ENCODE measurements at places on chromosomes 16 and 17.

DNA sequence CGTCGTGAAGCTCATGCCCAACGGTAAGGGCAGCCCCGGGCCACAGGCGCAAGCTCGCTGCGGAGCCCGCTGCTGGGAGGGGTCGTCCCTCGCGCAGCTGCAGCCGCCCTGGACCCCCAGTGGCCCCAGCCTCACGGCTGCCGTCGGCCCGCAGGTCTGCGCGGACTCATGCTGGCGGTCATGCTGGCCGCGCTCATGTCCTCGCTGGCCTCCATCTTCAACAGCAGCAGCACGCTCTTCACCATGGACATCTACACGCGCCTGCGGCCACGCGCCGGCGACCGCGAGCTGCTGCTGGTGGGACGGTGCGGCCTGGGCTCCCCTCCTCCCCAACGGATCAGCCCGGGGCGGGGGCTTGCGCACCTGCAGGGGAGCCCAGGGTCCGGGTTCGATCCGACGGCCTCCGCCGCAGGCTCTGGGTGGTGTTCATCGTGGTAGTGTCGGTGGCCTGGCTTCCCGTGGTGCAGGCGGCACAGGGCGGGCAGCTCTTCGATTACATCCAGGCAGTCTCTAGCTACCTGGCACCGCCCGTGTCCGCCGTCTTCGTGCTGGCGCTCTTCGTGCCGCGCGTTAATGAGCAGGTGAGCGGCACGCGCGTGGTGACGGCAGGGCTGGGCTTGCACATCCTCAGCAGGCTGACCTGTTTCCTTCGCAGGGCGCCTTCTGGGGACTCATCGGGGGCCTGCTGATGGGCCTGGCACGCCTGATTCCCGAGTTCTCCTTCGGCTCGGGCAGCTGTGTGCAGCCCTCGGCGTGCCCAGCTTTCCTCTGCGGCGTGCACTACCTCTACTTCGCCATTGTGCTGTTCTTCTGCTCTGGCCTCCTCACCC lies 5.8 kb downstream of the SLC5A2 start:
- no peak for DNase-seq

- peak; percentile 88 for DNase-seq
These were observed 23.6 kb upstream of the KRT17 start for GRCh38 chr17:41647940-41648410.

DNA sequence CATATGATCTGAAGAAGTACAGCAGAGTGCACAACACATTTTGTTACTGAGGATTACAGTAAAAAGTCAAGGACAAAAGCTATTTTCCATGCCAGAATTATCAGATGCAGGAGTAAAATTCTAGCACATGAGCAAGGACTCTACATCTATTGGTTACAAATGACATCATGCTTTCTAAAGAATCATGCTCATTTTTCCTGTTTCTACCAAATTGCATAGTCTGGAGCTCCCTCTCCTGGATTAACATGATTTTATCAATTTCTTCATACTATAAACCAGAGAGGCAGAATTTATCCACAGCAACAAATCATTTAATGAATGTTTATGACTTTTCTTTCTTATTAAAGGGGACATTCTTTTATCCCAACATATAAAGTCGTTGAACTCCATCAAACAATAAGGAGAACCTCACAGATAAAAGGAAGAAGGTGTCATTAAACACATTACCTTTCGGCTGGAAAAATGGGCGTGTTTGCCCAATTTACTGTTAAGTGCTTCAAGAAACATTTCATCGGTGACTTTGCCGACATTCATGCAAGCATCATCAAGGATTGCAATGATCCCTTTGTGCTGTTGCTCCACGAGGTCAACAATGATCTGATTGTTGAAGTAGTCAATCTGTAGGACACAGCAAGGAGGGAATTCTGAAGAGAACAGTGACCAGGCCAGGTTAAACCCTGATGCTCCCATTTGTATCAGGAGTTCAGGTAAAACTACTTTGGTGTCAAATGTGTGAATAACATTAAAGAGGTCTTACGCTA lies 121.7 kb downstream of the MYO1D start:
- DNase-seq: peak; percentile 5

- no peak for DNase-seq
These were observed 2.9 kb upstream of the TMEM231 start for GRCh38 chr16:75558846-75559401.

- no peak for DNase-seq
These were observed 11.7 kb upstream of the SREBF1 start for GRCh38 chr17:17848311-17849082.

- no peak for DNase-seq
These were observed 55.3 kb upstream of the ZNF750 start for GRCh38 chr17:82895087-82895486.

DNA sequence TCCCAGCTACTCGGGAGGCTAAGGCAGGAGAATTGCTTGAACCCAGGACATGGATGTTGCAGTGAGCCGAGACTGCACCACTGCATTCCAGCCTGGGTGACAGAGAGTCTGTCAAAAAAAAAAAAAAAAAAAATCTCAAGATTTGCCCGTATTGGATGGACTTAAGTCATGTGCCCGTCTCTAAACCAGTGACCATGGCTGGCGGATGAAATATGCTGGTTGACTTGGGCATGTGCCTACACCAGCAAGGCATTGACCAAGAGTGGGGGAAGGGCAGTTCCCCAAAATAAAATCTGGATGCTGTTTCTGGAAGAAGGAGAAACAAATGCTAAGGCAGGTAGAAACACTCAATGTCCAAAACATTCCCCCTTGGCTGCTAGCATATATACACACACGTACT lies 21.5 kb upstream of the COL1A1 start:
- no peak for DNase-seq

DNA sequence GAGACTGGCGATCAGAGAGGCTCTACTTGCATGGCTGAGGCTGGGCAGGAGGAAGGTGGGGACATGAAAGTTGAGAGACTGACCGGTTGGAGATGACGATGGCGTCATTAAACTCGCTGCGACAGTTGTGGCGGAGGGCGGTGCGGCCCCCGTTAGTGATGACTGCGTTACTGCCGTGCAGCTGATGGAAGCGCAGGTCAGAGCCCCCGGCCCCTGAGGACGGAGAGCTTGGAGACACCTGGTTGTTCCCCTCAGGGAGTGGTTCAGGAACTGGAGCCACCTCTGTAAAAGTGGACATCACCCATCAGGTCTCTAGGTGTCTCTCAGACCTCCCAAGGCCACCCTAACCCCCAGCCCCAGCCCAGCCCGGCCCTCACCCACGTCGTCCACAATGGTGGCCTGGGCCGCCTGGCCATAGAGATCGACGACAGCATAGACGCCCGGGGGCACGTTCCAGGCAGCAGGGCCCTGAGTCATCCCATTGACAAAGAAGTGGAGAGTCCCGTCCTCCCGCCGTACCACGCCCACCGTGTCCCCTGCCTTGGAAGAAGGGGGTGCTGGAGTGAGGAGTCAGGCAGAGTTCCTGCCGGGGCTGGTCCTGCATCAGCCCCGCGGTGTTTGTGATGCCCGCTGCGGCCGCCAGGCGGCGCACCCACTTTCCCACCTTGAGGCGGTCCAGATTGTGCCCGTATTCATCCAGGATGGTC lies 5.3 kb downstream of the NEURL4 start:
- peak; percentile 66 for DNase-seq

GRCh38 chr17:57783338-57783742 lies 38.2 kb upstream of the CCDC182 start:
- peak; percentile 66 for DNase-seq

DNA sequence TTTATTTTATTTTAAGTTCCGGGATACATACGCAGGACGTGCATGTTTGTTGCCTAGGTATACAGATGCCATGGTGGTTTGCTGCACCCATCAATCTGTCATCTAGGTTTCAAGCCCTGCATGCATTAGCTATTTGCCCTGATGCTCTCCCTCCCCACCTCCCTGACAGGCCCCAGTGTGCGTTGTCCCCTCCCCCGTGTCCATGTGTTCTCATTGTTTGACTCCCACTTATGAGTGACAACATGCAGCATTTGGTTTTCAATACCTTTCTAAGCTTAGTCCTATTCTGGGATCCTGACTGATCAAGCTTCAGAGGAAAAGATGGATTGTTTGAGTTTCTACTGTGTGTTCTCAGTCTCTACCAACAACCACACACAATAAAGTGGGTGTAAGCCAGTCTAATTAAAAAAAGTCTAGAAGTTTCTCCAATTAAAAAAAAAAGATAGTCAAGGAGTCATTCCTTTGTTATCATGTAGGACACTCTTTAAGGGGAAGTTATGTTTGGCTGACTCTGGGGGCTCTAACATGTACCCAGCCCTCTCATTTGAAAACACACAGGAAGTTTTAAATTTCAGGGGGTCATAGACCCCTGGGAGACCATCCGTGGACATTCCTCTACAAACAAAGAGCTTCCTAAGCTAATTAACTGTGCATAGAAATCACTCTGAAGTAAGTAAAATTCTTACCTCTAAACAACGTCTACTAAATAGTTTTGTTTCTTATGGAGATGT lies 66.3 kb upstream of the ADAMTS18 start:
- DNase-seq: no peak

DNA sequence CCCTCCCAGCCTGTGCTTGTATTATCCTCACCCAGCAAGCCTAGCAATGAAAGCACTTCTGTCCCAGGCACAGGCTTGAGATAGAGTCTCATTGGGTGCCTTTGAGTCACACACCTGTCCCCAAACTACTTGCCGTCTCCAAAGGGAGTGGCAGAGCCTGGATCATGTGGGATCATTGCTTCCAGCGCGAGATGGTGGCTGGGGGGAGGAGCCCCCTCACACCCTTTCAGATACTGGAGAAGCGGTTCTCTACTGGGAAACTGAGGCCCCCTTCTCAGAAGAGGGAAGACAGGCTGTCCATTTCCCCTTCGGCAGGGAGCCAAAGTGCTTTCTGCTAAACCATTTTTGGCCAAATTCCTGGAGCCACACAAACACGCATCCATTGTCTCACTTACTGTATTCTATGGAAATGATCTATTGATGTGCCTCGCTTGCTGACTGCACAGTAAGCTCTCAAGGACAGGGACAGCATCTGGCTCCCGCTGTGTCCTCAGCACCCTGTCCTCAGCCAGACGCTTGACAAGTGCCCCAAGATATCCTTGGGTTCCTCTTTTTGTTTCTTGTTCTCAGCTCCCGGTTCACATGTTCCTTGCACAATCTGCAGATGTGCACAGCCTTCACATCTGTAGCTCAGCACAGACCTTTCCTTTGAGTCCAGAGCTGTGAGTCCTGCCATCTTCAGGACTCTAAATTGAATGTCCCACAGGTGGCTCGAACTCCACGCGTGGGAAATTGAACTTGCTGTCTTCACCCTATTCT lies 26.0 kb upstream of the DLX3 start:
- no peak for DNase-seq

DNA sequence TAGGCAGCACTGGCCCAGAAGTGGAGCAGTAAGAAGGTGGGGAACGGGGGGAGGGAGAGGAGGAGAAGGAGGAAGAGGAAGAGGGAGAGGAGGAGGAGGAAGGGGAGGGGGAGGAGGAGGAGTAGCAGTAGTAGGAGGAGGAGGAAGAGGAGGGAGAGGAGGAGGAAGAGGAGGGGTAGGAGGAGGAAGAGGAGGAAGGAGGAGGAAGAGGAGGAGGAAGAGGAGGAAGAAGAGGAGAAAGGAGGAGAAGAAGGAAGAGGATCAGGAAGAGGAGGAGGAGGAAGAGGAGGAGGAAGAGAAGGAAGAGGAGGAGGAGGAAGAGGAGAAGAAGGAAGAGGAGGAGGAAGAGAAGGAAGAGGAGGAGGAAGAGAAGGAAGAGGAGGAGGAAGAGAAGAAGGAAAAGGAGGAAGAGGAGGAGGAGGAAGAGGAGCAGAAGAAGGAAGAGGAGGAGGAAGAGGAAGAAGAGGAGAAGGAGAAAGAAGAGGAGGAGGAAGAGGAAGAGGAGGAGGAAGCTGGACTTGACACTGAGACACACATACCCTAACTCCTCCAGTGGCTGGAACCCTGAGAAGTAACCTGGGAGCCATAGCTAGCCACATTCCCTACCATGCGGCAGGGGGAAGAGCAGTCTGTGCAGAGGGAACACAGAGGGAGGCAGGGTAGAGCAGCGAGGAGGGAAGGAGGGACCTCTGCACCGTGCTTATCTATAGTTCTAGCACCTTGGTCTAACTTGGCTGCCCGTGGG lies 35.8 kb downstream of the LRRC75A start:
- DNase-seq: no peak

DNA sequence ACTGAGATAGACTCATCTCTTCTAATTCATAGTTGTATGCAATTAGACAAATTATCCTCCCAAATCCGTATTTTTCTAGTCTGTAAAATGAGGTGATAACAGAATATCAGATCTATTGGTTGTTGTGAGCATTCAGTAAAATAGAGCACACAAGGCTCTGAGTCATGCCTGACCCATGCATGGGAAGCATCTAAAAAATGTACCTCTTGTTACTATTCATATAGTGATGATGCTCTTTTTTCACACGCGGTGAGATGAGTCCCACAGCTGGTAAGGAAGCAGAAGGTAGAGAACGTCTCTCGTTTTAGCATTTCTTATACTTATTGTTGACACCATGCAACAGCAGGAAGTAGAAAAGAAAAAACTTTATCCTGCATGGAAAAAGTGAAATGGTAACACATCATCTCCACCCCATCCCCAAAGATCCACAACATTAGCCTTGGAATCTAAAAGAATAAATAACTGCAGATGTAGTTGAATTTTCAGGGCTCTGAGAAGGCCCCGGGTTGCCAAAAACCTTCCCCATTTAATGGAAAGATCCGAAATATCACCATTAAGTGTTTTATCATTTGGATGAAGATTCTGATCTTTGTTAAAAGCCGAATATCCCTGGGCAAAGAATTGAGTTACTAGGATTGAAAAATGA lies 215.6 kb downstream of the TMEM114 start:
- no peak for DNase-seq

DNA sequence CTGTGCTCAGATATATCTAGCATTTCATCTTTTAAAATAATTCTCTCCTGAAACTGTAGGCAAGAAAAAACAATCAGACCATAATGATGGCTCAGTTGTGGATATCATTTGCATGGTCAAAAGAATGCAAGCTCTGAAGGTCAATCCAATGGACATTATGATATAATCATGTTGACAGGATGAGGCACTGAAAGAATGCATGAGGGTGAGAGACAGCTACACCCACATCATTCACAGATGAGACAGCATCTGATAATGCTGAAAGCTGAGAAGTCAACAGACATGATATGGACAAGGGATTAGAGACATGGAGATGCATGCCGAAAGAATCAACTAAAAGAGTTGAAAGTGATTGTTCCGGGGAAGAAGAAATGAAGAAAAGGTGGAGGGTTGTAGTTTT lies 346.4 kb upstream of the CDH5 start:
- DNase-seq: no peak

GRCh38 chr16:54402270-54402669 lies 115.7 kb upstream of the IRX3 start:
- no peak for DNase-seq

- DNase-seq: no peak
These were observed 28.2 kb upstream of the BRD7 start for GRCh38 chr16:50396761-50397535.

- DNase-seq: no peak
These were observed 21.1 kb upstream of the MYOCD start for GRCh38 chr17:12644623-12645022.

GRCh38 chr16:28069971-28070794 lies 6.7 kb upstream of the GSG1L start:
- no peak for DNase-seq

All from effector memory CD8-positive, alpha-beta T cell (primary cell).